ENCODE measurements at places on chromosomes 11 and 22.

GRCh38 chr11:8732324-8732670, 49.7 kb downstream of the RPL27A start:
- peaks cover 21% of the 10 kb centered on the region for H3K4me1 ChIP-seq
- H3K36me3 ChIP-seq, result peaks cover 6% of the 10 kb centered on the region
- H3K27me3 ChIP-seq, result no peaks in the 10 kb centered on the region
- no peak overlapping the region for H3K4me3 ChIP-seq
- peak overlapping the region; percentile 68 for H3K27ac ChIP-seq

DNA sequence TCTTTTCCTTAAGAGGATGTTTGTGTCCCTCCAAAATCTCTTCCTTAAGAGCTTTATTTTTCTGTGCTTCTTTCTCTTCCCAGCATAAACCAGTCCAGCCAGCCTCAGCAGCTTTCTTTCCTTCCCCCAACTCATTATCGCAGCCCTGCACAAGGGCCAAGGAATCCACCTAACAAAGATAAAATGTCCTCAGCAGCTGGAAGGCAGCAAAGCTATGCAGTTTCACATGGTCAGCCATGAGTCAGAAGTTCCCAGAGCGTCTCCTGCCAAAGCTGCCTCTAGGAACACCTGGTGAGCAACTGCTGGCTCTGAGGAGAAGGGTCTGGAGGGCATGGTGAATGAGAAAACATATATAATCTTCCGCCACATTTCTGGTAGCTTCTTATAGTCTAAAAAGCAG, 45.3 kb upstream of the HMGXB4 start:
- H3K27me3 ChIP-seq, result peaks cover 19% of the 10 kb centered on the region
- no peaks in the 10 kb centered on the region for H3K36me3 ChIP-seq
- no peaks in the 10 kb centered on the region for H3K4me1 ChIP-seq
- DNase-seq, result no peak
- no peak overlapping the region for H3K27ac ChIP-seq

GRCh38 chr22:38881997-38882879, 10.2 kb upstream of the CBX6 start:
- H3K4me1 ChIP-seq, result peaks cover 4% of the 10 kb centered on the region
- no peak overlapping the region for H3K4me3 ChIP-seq
- DNase-seq, result no peak
- no peaks in the 10 kb centered on the region for H3K36me3 ChIP-seq
- H3K27me3 ChIP-seq, result no peaks in the 10 kb centered on the region

GRCh38 chr11:131064373-131064991, 148.2 kb upstream of the SNX19 start:
- no peak overlapping the region for H3K27ac ChIP-seq
- peaks cover 13% of the 10 kb centered on the region for H3K4me1 ChIP-seq
- no peaks in the 10 kb centered on the region for H3K27me3 ChIP-seq
- peak; percentile 82 for DNase-seq
- no peaks in the 10 kb centered on the region for H3K36me3 ChIP-seq

GRCh38 chr11:112132737-112133136, 31.2 kb downstream of the IL18 start:
- no peaks in the 10 kb centered on the region for H3K27me3 ChIP-seq
- no peaks in the 10 kb centered on the region for H3K36me3 ChIP-seq
- no peak for DNase-seq
- H3K4me3 ChIP-seq, result no peak overlapping the region

Measured in neural crest cell (in vitro differentiated cells).